Muscle of arm (tissue), 14 donors: ENCODE measurements at places on chromosomes 3 and 15. TPM values are rescaled to one million over a fixed set of nuclear protein-coding genes. Genes with fewer than 3 reads are reported as not detected.

GRCh38 chr15:78565951-78566774, 843 bp downstream of the CHRNA5 start:
- peak; percentile 3 for DNase-seq

GRCh38 chr3:99626417-99626788, 12.0 kb upstream of the COL8A1 start:
- DNase-seq: no peak

DNA sequence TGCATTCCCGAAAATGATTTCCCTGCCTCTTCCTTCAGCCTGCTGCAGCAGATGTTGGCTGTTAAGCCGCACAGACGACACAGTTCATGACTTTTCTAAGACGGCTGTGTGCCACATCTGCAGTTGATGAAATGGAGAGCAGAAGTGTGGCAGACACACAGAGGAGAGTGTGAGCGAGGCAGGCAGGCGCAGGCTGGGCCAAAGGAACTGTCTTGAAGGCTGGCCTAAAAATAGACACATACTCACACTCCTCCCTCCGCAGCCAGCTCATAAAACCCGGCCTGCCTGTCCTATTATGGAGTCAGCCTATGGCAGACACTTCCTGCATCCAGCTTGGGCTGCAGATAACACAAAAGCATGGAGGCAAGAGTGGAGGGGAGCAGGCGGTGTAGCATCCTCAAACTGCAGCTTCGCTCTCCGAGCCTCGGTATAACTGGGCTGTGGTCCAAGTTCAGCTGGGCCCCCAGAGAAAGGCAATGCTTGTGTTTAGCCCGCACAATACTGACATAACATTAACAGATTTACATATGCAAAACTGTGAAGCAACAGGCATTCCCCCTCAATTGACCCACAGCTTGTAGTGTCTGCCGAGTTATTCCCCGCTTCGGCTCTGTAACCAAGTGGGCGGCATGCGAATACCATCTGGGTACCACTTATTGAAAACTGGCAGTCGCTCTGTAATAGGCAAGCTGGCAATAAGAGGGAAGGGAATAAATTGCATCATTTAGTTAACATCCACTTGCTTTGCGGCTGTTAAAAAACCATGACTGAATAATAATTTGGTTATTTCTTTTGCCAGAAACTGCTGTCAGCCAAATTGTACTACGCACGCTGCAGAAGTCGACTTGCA, 40.8 kb downstream of the FOXP1 start:
- peak; percentile 90 for DNase-seq

The KBTBD12 gene
- polyA plus RNA-seq: 8.6 TPM
